ENCODE measurements at places on chromosomes 1 and 21.

GRCh38 chr1:48073798-48074530 lies 76.8 kb upstream of the TRABD2B start:
- DNase-seq, result no peak

DNA sequence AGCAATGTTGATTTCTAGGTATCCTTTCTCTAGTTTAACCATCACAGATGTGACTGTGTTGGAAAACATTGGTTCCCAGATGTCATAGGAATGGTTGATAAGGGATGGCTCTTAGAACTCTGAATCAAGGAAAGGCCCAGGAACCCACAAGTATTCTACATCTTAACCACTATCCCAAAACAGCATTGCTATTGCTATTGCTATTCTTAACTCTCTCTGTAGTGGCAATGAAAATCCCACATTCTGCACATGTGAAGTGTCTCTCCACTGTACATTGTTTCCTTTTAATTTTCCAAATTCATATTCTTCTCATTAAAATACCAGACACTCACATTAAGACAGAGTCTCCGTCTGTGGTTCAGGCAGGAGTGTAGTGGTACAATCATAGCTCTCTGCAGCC lies 420.4 kb upstream of the RUNX1 start:
- no peak for DNase-seq

GRCh38 chr1:76066394-76066793 lies 8.2 kb upstream of the ST6GALNAC3 start:
- DNase-seq, result no peak

GRCh38 chr1:2981388-2981787 lies 39.9 kb upstream of the ACTRT2 start:
- DNase-seq, result no peak

DNA sequence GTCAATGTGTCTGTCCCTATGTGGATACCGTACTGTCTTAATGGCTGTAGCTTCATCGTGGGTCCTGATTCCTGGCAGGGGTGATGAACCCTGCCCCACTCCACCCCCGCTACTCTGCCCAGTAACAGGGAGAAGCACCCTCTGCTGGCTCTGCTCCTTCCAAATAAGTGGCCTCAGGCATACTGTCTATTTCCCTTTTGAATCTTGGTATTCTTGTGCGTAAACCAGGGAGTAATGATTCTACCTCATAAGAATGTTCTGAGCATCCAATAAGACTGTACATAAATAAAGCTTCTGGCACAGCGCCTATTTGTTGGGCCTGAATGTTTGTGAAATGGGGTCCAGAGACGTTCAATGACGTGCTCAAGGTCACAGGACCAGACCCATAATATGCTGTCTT lies 35.2 kb upstream of the CTPS1 start:
- DNase-seq, result no peak

GRCh38 chr1:65063025-65063424 lies 85.0 kb upstream of the AK4 start:
- no peak for DNase-seq
